ENCODE measurements at places on chromosomes 1 and 21.

- DNase-seq, result no peak
Measured at GRCh38 chr1:225587310-225587709, 65.6 kb downstream of the ENAH start.

GRCh38 chr1:226276077-226276682, 32.8 kb downstream of the LIN9 start:
- DNase-seq, result no peak

DNA sequence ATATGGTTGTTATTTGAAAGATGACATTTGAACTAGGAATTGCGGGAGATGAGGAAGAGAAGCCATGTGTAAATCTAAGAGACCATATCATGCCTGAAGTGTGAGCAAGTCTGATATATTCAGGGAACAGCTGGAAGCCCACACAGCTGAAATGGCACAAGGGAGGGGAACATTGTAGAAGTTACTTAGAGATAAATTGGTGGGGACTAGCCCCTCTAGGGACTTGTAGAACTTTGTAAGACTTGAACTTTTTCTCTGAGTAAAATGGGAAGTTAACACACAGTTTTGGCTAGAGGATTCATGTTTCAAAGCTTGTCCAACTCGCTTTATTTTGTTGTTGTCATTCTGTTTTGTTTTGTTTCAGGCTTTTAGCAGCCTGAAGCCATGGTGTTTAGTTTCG, 216.4 kb downstream of the FMN2 start:
- DNase-seq, result no peak

DNA sequence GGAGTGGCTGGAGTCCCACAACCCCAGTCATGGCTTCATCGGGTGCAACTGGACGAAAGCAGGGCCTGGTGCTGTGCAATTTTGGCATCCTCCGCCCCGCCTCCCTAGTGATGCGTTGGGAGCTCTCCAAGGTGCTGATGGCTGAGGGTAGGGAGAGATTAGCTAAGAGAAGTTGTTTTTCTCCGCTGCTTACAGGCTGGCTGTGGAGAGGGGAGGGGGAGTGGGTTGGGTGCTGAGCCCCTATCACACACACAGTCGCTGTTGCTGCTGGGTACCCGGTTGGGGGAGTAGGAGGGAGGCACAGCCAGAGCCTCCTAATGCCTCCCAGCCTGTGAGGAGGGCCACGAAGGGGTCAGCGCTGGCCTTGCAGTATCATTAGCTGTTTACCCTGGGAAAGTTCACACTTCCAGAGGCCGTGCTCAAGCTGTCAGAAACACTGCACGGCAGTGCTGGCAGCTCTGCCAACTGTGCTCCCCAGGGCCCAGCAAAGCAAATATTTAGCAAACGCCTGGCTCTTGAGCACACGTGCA, 110.0 kb downstream of the GRIK3 start:
- DNase-seq, result peak; percentile 96

DNA sequence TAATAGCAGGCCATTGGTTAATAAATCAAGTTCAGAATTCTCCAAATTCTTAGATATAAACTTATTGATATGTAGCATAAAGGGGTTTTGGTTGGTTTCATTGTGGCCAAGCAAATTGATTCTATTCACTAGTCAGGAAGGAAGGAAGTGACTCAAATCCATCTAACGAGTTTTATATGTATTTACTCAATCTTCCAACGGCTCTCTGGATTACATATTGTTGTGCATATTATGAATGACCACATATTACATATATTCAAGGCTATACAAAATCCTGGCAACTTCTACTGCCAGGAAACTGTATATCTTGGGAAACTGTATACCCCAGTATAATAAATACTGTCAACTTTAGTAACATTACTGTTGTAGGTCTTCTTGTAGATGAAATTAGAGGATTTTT, 20.1 kb upstream of the PDE4B start:
- DNase-seq, result no peak

DNA sequence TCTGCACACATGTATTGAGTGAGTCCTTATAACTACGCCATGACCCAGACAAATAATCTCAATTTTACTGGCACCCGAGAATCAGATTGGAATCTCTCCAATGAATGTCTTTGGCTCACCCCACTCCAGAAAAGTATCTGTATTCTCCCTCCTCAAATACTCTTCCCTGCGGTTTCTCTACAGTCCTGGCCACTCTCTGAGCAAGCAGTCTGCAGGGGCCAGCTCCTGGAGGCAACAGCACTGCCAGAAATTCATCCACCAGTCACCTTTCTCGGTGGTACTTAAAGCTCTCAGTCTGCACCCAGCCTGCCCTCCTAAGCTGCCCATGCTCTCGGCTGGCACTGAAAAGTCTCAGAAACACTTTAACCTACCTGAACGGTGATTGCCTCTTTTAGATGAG, 16.1 kb upstream of the LYST start:
- DNase-seq, result no peak

GRCh38 chr1:10074059-10074851, 41.5 kb downstream of the UBE4B start:
- no peak for DNase-seq

DNA sequence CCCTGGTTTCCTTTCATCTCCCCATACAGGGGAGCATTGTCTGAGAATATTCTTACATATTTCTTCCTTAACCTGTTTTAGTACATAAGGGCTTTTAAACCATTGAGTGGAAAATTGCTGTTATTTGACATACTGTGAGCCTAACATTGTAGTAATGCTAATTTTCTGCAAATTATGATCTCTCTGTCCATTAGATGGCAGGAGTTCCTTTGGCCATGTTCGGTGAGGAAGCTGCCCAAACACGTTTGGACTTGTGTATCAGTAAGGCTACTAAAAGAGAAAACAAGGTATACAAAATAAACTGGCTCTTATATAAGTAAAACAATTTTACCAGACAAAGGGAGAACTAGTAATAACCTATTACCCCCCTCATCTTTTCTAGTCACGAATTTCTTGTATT, 29.2 kb downstream of the CDC7 start:
- no peak for DNase-seq

GRCh38 chr1:76668046-76668445, 199.2 kb upstream of the ST6GALNAC5 start:
- no peak for DNase-seq

DNA sequence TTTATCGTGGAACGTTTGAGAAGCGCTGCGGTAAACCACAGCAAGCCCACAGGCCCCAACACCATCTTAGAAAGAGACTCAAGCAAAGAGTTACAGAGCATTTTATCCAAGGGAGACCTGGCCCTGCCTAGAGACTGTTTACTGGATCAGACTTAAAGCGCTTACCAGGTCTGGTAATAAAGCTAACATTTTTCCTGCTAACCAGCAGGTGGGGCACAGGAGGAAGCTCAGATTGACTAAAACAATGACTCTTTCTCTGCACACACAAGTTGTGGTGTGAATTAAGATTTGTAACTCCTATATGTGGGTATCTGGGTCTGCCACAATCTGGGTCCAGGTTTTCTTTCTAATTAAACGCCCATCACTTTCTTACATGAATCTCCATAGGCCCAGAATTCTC, 136.5 kb upstream of the ETS2 start:
- peak; percentile 46 for DNase-seq

GRCh38 chr1:42453386-42453785, 2.4 kb downstream of the ZMYND12 start:
- DNase-seq, result no peak

GRCh38 chr1:226051365-226051764, 11.2 kb upstream of the H3-3A start:
- DNase-seq, result no peak

GRCh38 chr1:202266061-202266765, 72.6 kb downstream of the LGR6 start:
- no peak for DNase-seq

- no peak for DNase-seq
Measured at GRCh38 chr21:14072761-14073535, 137.8 kb downstream of the LIPI start.

GRCh38 chr1:20732071-20732587, 374 bp downstream of the SH2D5 start:
- DNase-seq, result peak; percentile 95

DNA sequence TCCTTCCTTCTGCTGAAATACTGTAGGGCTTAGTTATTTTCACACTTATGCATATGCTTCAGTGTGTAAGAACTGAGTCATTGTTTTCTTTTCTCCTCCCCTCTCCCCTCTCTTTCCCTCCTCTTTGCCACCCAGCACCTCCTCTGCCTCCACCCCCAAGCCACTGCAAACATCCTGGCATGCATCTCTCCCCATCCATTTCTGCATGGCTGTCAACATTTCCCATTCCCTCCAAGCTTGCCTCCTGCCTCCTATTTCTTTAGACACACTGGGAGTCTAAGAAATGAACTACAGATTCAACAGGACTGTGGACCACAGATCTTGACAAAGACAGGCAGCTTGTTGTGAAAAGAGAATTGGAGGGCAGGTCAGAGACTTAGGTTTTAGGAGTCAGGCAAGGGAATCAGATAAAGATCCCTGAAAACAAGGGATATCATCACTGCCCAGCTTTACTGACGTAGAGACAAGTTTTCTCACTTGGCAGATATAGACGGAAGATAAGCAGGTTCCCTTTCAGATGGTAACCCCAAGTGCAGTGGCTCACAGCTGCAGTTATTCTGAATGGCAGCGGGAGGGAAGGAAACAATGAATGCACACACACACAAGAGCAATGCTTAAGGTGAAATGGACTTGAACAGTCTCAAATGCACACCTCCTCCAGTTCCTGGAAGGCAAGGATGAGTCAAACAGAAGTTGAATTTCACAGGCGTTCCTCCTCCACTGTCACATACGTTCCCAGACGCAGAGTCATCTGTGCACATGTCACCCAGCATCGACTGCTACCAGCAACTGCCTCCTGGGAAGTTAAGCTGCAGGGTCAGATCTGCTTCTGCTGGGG, 56.1 kb downstream of the HIVEP3 start:
- no peak for DNase-seq

GRCh38 chr21:15355066-15355465, 290.3 kb upstream of the NRIP1 start:
- DNase-seq, result no peak

DNA sequence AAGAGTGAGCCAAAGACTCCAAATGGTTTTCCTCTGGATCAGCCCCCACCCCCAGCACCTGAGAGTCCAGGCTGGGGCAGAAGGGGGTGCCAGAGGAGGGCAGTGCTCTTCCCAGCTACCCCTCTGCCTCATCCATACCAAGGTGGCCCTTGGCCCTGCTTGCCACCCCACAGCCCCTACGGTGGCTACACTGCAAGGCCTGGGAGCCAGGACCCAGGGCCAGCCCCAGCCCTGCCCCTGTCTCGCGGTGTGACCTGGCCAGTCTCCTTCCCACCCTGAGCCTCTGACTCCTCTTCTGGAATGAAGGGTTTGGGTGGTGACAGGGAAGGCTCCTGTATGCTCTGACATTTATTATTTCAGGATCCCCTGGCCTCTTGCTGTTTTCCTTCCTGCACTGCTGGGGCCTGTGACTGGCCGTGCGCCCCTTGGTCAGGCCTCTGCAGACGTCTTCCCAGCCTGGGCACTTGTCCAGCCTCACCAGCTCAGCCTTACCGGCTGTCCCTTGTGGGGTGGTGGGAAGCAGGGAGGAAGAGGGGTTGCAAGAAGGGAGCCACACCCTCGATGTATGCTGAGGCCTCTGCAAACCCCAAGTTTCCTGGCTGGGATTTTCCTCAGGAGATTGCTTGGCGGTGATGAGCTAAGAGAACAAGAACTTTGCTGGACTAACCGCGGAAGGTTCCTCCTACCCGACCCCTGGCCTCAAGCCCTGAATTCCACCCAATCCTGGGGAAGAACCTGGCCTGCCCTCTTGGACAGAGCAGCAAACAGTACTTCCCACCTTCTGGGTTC, 13.5 kb downstream of the ASAP3 start:
- DNase-seq, result no peak

- DNase-seq, result no peak
Measured at GRCh38 chr21:16437586-16437985, 707.8 kb downstream of the USP25 start.

GRCh38 chr1:203049077-203049476, 22.8 kb downstream of the PPFIA4 start:
- DNase-seq, result no peak

GRCh38 chr1:231676487-231676886, 49.9 kb downstream of the DISC1 start:
- DNase-seq, result no peak

GRCh38 chr1:153567621-153568366, 2.1 kb upstream of the S100A2 start:
- peak; percentile 39 for DNase-seq

DNA sequence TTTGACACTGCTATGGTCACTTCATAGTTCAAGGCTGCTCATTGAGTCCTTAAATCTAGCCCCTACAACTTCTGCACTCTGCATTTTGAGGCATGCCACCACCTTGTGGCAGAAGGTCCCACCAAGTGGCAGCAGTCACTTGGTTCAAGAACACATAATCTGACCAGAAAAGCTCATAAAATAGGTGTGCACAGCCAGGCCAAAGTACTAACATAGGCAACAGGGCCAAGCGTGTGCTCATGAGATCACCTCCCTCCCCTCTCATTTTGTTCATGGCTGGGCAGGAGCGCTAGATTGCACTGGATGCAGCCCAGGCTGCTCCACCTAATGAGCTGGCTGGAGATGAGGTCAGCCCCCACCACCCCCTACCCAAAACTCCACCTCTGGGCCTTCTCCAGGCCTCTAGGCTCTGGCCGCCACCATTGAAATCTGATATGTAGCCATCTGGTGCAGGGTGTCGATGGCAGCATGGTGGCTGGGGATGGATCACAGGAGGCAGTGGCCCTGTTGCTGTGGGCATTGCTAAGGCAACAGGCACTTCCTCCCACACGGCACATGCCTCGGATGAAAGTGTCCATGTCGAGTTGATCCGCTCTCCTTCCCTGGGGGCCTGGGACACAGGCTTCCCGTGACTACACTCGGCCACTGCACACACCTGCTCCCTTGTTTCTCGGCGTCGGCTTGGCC, 193.2 kb downstream of the TRABD2B start:
- DNase-seq, result no peak

Measured in neural progenitor cell (in vitro differentiated cells).